CD4-positive, alpha-beta T cell (primary cell): ENCODE measurements at places on chromosomes 2 and 18.

GRCh38 chr2:10934979-10935350 is 23.2 kb downstream of the KCNF1 start:
- no peak for DNase-seq

GRCh38 chr2:234364661-234365060 is 132.2 kb downstream of the ARL4C start:
- no peak for DNase-seq

DNA sequence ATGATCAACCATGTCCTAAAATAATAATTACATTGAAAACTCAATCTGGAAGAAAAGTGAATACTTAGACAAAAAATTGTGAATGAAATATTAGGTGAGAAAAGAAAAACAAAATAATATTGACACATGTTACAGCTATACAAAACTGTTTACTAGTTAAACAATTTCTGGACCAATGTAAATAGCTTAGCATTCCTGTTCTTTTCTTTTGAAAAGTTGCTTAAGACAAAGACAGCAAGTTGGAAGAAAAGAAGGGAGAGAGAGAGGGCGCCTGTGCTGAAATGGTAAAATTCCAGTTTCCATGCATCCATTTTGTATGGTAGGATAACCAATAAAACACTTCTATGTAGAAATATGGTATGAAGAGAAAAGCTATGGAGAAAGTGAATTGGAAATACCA is 94.1 kb upstream of the RFX8 start:
- DNase-seq, result no peak

- DNase-seq, result no peak
These were observed 58.8 kb downstream of the BAZ2B start for GRCh38 chr2:159557437-159558034.
